Osteoblast (primary cell): ENCODE measurements at places on chromosomes 5 and 9. TPM values are rescaled to one million over a fixed set of nuclear protein-coding genes. Genes with fewer than 3 reads are reported as not detected.

Gene PCA3
- total RNA-seq, result under 0.01 and 0.36 TPM in 2 replicates

Gene FAM78A
- total RNA-seq, result 0.36 and 0.59 TPM in 2 replicates

Gene ANKRD55
- not detected in 2 replicates for total RNA-seq

Gene ANXA2R
- total RNA-seq, result 3.5 and 3.6 TPM in 2 replicates

Gene TAF11L12
- total RNA-seq, result 0.29 TPM in 1 of 2 replicates, not detected in the other

Gene BTNL9
- not detected in 2 replicates for total RNA-seq

Gene NTNG2
- total RNA-seq, result 9.4 and 13.0 TPM in 2 replicates

Gene PCDHA8
- 0.29 and 0.36 TPM in 2 replicates for total RNA-seq

Gene SLC22A4
- 2.9 and 3.8 TPM in 2 replicates for total RNA-seq

Gene BNC2
- total RNA-seq, result 51.3 and 53.9 TPM in 2 replicates

Gene DRD1
- total RNA-seq, result under 0.01 TPM in 1 of 2 replicates, not detected in the other

Gene GRM6
- total RNA-seq, result not detected in 2 replicates

Gene LCN15
- not detected in 2 replicates for total RNA-seq

Gene JAK2
- total RNA-seq, result 21.0 and 23.3 TPM in 2 replicates

Gene IFNA7
- total RNA-seq, result not detected in 2 replicates

Gene PCDHGA8
- 3.5 and 3.6 TPM in 2 replicates for total RNA-seq

Gene LCN9
- total RNA-seq, result not detected in 2 replicates

Gene TEK
- 4.1 and 8.3 TPM in 2 replicates for total RNA-seq

Gene TXNDC8
- not detected in 2 replicates for total RNA-seq

GRCh38 chr5:14778792-14779070, 92.8 kb downstream of the ANKH start:
- DNase-seq, result no peak
- no peaks in the 10 kb centered on the region for H3K27me3 ChIP-seq
- H3K27ac ChIP-seq, result no peak overlapping the region
- peaks cover 38% of the 10 kb centered on the region for H3K4me1 ChIP-seq
- H3K36me3 ChIP-seq, result peaks cover 12% of the 10 kb centered on the region
- no peak overlapping the region for H3K4me3 ChIP-seq

- peaks cover 25% of the 10 kb centered on the region for H3K4me1 ChIP-seq
- H3K27ac ChIP-seq, result peak overlapping the region; percentile 92
- DNase-seq, result peak; percentile 90
- H3K27me3 ChIP-seq, result no peaks in the 10 kb centered on the region
- peaks cover 30% of the 10 kb centered on the region for H3K36me3 ChIP-seq
- peak overlapping the region; percentile 80 for H3K4me3 ChIP-seq
These were observed 4.5 kb downstream of the DUSP1 start for GRCh38 chr5:172766287-172767108.

- no peaks in the 10 kb centered on the region for H3K4me1 ChIP-seq
- no peak for DNase-seq
- no peak overlapping the region for H3K27ac ChIP-seq
- no peaks in the 10 kb centered on the region for H3K27me3 ChIP-seq
- H3K4me3 ChIP-seq, result no peak overlapping the region
These were observed 124.9 kb upstream of the C6 start for GRCh38 chr5:41338136-41338675.

GRCh38 chr9:116497095-116497890, 189.8 kb upstream of the TRIM32 start:
- no peaks in the 10 kb centered on the region for H3K36me3 ChIP-seq
- peak; percentile 36 for DNase-seq
- H3K27me3 ChIP-seq, result no peaks in the 10 kb centered on the region
- H3K27ac ChIP-seq, result no peak overlapping the region
- H3K4me1 ChIP-seq, result peaks cover 19% of the 10 kb centered on the region
- H3K4me3 ChIP-seq, result no peak overlapping the region

- H3K4me1 ChIP-seq, result no peaks in the 10 kb centered on the region
- no peak for DNase-seq
- H3K27me3 ChIP-seq, result no peaks in the 10 kb centered on the region
- no peak overlapping the region for H3K27ac ChIP-seq
- no peaks in the 10 kb centered on the region for H3K36me3 ChIP-seq
These were observed 264.5 kb upstream of the PRR16 start for GRCh38 chr5:120199559-120199958.

- H3K36me3 ChIP-seq, result no peaks in the 10 kb centered on the region
- H3K4me3 ChIP-seq, result no peak overlapping the region
- H3K27ac ChIP-seq, result peak overlapping the region; percentile 75
- peaks cover 42% of the 10 kb centered on the region for H3K4me1 ChIP-seq
- DNase-seq, result peak; percentile 88
- no peaks in the 10 kb centered on the region for H3K27me3 ChIP-seq
These were observed 12.3 kb downstream of the DCANP1 start for GRCh38 chr5:135434591-135435466.

DNA sequence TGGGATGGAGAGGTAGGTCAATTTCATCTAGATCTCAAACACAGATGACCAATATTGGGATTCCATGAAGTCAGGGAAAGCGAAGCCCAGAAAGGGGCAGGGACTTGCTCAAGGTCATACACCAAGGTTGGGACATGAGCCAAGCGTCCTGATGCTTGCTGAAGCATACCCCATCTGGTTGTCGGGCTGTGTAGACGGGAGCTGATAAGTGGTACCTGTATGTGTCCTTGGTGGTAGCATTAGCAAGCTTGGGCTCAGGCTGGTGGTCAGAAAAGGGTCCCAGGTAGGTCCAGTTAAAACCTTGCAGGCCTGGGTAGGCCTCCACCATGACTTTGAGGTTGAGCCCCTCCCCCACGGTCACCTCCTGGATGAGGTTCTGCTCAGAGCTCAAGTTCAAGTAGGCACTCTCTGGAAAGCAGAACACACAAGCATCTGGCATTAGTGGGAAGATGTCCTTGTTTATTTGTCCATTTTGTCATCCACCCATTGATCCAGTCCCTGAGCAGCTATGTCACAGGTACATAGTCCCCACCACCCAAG, 13.2 kb downstream of the CSF1R start:
- peak; percentile 48 for DNase-seq
- no peaks in the 10 kb centered on the region for H3K27me3 ChIP-seq
- H3K4me3 ChIP-seq, result no peak overlapping the region
- H3K4me1 ChIP-seq, result peaks cover 7% of the 10 kb centered on the region
- H3K36me3 ChIP-seq, result no peaks in the 10 kb centered on the region

- H3K27me3 ChIP-seq, result no peaks in the 10 kb centered on the region
- H3K4me1 ChIP-seq, result peaks cover 33% of the 10 kb centered on the region
These were observed 530.5 kb downstream of the SEMA5A start for GRCh38 chr5:9015260-9015936.

GRCh38 chr5:173744551-173744950, 128.1 kb upstream of the BOD1 start:
- H3K27me3 ChIP-seq, result no peaks in the 10 kb centered on the region
- H3K4me1 ChIP-seq, result no peaks in the 10 kb centered on the region
- H3K27ac ChIP-seq, result no peak overlapping the region
- DNase-seq, result no peak
- no peaks in the 10 kb centered on the region for H3K36me3 ChIP-seq

DNA sequence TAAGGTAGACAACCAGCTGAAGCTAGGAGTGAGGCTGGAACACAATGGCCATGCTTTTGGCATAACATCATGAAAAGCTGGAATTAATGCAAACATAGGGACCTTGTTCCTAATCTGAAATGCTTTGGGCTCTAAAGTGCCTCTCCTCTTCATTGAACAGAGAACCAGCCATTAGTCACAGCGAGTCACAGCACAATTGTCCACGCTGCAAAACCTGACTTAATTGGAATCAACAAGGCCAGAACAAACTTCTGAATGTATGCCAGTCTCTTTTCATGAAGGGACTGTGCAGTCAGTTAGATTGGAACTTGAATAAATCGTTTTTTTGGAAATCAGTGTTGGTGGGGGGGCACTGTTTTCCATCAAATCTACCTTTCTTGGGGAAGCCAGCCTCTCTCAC, 96.5 kb downstream of the JAKMIP2 start:
- no peak overlapping the region for H3K4me3 ChIP-seq
- no peaks in the 10 kb centered on the region for H3K36me3 ChIP-seq
- no peaks in the 10 kb centered on the region for H3K27me3 ChIP-seq
- H3K27ac ChIP-seq, result no peak overlapping the region
- no peak for DNase-seq

DNA sequence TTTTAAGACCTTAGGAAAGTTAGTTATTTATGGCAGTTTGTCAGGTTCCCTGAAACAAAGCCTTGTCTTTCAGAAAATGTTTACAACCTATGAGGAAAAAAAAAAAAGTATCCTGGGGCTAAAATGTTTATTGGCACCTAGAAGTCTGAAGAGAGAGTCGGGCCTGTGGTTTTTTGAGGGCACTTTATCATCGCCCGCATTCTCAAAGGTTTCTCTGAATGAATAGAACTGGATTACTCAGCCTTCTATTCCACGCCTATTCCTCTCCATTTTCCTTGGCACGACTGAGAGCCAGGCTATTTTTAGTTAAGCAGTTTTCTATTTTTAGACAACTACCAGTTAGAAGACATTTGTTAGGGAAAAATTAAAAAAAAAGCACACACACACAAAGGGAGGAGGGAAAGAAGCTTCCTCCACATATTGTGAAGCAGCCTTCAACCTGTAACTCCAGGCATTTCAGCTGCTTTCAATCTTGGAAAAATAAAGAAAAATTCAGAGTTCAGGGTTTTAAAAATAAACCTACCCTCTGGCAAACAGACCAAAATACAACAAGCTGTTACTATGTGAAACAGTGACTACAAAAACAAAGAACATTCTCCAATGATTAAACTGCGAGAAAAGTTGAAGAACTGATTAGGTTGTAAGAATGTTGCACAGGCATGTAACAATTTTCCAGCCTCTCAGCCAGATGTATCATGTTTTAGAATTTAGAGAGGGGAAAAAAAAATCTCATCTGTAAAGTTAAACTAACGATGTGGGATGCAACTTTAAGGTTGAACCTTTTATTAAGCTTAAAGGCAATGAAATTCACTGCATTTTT, 97.0 kb downstream of the MEF2C start:
- H3K4me1 ChIP-seq, result peaks cover 26% of the 10 kb centered on the region
- H3K36me3 ChIP-seq, result no peaks in the 10 kb centered on the region
- H3K27me3 ChIP-seq, result no peaks in the 10 kb centered on the region
- H3K27ac ChIP-seq, result peak overlapping the region; percentile 100
- DNase-seq, result peak; percentile 29

GRCh38 chr9:120109242-120109641, 470.7 kb downstream of the CDK5RAP2 start:
- H3K27ac ChIP-seq, result no peak overlapping the region
- no peaks in the 10 kb centered on the region for H3K27me3 ChIP-seq
- H3K4me1 ChIP-seq, result no peaks in the 10 kb centered on the region
- no peaks in the 10 kb centered on the region for H3K36me3 ChIP-seq
- no peak overlapping the region for H3K4me3 ChIP-seq
- no peak for DNase-seq

DNA sequence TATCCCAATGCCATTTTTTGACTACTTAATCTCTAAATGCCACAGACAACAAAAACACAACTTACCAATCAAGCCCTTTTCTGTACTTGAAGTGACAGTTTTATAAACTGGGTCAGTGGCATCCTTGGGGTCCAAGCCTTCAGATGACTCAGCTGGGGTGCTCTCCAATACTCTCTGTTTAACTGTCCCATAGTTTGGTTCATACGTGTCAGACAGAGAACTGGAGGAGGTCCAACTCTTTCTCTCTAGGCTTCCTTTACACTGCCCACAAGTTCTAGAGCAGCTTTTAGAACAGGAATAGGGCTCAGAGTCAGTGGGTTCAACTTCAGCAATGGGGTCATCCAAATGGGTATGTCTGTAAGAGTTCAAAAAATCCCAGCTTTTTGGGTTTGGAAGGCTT, 166.9 kb downstream of the CDC42SE2 start:
- no peaks in the 10 kb centered on the region for H3K27me3 ChIP-seq
- no peaks in the 10 kb centered on the region for H3K4me1 ChIP-seq
- no peak overlapping the region for H3K4me3 ChIP-seq
- H3K36me3 ChIP-seq, result peaks cover 11% of the 10 kb centered on the region

DNA sequence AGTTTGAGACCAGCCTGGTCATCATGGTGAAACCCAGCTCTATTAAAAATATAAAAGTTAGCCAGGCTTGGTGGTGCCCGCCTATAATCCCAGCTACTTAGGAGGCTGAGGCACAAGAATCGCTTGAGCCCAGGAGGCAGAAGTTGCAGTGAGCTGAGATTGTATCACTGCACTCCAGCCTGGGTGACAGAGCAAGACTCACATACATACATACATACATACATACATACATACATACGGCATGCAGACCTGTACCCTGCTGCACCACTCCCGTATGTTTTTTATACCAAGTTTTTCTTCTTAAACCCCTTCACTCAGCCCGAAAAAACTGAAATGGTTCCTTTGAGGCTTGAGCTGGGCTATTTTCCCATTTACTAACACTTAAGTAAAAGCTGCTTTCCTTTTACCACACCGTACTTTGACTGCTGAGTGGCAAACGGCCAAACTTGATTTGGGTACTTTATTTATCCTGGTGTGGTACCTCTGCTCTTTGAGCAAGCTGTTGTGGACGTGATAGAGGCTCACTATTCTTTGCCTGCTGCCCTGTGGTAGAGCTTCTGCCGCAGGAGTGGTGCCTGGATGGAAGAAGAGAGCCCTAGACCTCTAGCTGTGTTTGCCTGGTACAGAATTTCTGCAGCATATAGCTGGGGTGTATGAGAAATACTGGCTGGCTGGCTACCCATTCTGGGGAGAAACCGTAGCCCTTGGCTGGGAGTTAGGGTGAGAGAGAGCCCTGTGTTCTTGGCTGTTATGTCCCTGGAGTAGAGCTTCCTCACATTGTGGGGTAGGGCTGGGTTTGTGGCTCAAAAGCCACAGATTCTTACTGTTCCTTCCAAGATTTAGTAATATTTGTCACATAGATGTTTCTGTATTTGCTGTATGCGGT, 19.4 kb downstream of the IPO11 start:
- DNase-seq, result no peak
- no peaks in the 10 kb centered on the region for H3K36me3 ChIP-seq
- H3K4me3 ChIP-seq, result peak overlapping the region; percentile 48
- H3K4me1 ChIP-seq, result peaks cover 5% of the 10 kb centered on the region

DNA sequence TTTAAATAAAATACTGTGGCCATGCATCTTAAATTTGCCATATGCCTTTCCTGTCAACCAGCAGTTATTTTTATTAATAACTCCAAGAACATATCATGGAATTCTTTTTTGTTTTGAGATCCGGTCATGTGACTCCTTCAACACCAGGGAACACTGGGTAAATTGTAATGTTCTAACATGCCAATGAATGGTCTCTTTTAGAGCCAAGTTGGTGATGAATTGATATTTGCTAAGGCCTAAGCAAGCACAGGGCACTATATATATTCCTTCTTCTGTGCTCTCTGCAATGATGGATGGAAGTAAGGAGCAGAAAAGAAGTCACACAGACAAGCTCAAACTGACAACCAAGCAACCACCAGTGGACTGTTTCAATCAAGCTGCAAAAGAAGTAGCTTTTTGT, 124.0 kb downstream of the EFNA5 start:
- no peak overlapping the region for H3K4me3 ChIP-seq
- no peak overlapping the region for H3K27ac ChIP-seq
- no peaks in the 10 kb centered on the region for H3K36me3 ChIP-seq
- H3K4me1 ChIP-seq, result peaks cover 14% of the 10 kb centered on the region
- H3K27me3 ChIP-seq, result no peaks in the 10 kb centered on the region

- H3K4me1 ChIP-seq, result peaks cover 16% of the 10 kb centered on the region
- no peak for DNase-seq
- no peaks in the 10 kb centered on the region for H3K27me3 ChIP-seq
- H3K4me3 ChIP-seq, result no peak overlapping the region
- no peaks in the 10 kb centered on the region for H3K36me3 ChIP-seq
These were observed 26.7 kb downstream of the F2R start for GRCh38 chr5:76742583-76742982.

- peak overlapping the region; percentile 81 for H3K27ac ChIP-seq
- H3K36me3 ChIP-seq, result no peaks in the 10 kb centered on the region
- no peaks in the 10 kb centered on the region for H3K27me3 ChIP-seq
- peaks cover 24% of the 10 kb centered on the region for H3K4me1 ChIP-seq
- DNase-seq, result peak; percentile 97
These were observed 1.5 kb downstream of the SMARCA2 start for GRCh38 chr9:2016408-2017330.

- H3K27ac ChIP-seq, result no peak overlapping the region
- H3K36me3 ChIP-seq, result no peaks in the 10 kb centered on the region
- no peak overlapping the region for H3K4me3 ChIP-seq
- DNase-seq, result no peak
These were observed 72.5 kb upstream of the MAP1B start for GRCh38 chr5:72034770-72035169.
